Aorta (tissue), 5 donors: ENCODE measurements at places on chromosomes 7 and 10. TPM values are rescaled to one million over a fixed set of nuclear protein-coding genes. Genes with fewer than 3 reads are reported as not detected.

GRCh38 chr10:11204351-11204942, 186.8 kb downstream of the CELF2 start:
- DNase-seq, result no peak

- no peak for DNase-seq
These were observed 20.8 kb downstream of the BRAF start for GRCh38 chr7:140903741-140904480.

- DNase-seq, result no peak
These were observed 294.2 kb upstream of the ZMIZ1 start for GRCh38 chr10:78774614-78774998.

- DNase-seq, result no peak
These were observed 91.2 kb downstream of the OTUD1 start for GRCh38 chr10:23530079-23530478.

DNA sequence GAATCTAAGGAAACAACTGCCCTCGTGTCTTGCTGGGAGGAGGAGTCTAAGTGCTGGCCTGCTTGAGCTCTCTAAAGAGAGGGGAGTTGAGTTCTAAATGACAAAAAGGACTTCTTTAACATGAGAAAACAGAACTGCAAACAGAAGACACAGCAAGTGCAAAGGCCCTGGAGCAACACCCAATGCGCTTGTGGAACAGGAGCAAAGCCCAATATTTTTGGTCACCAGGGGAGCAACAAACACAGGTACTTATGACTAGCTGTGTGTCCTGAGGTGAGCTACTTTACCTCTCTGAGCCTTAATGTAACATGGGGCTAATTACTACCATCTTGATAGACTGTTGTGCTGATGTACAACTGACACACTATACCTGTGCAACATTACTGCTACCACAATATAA, 634.3 kb downstream of the PARD3 start:
- no peak for DNase-seq

DNA sequence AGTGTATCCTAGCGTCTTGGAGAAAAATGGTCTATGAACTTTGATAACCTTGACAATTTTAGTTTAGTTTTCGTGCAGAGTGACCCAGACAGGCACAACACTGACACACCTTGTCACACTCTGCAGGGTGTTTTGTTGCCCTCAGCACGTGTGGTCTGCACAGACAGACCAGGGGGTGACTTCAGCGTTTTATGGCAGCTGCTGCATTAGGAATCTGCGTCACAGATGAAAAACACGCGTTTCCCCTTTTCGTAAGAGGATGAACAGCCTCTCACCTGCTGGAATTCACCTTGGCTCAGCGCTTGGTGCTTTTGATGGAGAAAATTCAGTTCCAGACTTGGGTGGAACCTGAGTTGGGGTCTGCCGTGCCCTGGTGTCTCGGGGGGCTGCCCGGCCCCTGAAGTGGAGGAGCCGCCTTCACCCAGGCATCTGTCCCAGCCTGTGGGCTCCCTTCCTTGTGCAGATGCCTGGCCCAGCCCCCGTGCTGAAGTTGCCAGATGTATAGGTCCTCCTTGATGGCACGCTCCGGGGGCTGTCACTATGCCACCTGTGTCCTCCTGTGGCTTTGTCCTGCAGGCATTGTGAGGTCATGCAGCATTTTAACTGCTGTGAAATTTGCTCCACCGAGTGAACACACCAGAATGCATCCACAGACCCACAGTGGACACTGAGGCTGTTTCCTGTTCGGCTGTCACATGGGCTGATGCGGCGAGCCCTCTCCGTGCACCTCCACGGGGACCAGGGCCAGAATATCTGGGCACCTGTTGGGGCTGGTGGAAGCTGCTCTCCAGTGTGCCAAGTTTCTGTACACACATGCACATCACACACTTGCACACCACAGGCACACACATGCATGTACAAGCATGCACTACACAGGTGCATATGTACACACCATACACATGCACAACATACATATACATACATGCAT, 18.3 kb downstream of the INPP5A start:
- DNase-seq, result no peak

GRCh38 chr7:4711093-4711492, 29.0 kb downstream of the FOXK1 start:
- DNase-seq, result no peak

DNA sequence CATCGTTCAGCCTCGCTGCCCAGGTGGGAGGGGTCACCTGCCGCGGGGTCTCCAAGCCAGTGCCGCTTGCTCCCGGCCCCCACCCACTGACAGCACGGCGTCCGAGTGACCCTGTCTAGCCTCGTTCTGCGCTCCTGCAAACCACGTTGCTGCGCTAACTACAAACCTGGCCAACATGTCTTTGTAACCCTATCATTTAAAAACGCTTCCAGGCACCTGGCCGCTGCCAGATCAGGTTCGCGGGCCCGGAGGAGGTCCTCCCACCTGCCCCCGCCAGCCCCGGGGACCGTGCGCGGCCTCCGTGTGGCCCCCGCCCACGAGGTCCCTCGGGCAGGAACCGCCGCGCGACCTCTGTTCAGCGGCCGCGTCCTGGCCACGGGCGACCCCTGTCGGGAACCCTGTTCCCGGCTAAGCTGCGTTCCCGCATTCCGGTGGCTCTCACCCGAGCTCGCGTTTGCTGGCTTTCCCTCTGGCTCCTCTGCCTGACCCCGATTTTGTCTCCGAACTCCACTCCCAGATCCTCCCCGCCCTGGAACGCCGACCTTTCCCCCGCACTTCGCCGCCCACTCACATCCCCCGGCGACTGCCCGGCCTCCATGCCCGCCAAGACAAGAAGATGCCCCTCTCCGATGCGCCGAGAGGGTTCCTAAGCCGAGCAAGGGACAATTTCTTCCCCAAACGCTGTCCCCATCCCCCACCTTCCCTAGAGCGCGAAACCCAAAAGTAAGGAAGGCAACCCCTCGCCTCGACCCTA, 2.4 kb downstream of the SFMBT2 start:
- peak; percentile 86 for DNase-seq

DNA sequence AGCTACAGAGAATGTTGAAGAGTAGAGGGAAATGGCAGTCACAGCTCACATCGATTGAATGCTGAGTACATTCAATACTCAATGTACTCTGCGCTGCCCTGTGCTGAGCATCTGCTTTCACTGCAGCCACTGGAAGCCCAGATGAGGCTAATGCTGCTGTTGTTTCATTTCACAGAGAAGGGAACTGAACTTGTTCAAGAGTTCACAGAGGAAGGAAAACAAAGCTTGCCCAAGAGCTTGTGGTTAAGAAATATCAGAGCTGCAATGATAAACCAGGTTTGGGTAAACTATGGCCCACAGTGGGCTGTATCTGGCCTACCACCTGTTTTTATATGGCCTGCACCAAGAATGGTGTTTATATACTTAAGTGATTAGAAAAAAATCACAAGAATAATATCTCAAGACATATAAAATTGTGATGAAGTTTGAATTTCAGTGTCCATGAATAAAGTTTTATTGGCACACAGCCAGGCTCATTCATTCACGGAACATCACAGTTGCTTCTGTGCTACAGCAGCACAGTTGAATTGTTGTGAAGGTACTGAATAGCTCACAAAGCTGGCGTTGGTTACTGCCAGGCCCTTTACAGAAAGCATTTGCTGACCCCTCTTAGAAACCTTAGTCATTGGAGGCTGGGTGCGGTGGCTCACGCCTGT, 64.1 kb downstream of the CFAP58 start:
- no peak for DNase-seq

DNA sequence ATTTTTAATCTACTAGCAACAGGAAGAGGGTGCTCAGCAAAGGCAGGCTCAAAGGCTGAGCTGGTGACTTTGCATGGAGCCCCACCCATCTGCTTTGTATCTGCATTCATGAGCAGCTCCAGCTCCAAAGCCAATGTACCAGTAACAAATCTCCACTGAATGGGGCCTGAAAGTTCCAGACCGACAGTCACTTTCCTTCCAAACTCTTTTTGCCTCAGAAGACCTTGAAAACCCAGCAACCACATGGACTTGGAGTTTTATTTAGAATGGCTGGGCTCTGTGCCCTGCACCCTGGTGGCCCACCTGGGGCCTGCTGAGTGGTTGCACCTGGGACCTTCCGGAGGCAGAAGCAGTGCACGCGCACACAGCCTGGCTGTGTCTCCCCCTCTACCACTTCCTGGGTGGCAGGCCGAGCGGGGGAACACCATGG, 195.0 kb upstream of the PLXNA4 start:
- DNase-seq, result no peak

GRCh38 chr7:125568799-125569198, 639.2 kb upstream of the POT1 start:
- DNase-seq, result no peak

DNA sequence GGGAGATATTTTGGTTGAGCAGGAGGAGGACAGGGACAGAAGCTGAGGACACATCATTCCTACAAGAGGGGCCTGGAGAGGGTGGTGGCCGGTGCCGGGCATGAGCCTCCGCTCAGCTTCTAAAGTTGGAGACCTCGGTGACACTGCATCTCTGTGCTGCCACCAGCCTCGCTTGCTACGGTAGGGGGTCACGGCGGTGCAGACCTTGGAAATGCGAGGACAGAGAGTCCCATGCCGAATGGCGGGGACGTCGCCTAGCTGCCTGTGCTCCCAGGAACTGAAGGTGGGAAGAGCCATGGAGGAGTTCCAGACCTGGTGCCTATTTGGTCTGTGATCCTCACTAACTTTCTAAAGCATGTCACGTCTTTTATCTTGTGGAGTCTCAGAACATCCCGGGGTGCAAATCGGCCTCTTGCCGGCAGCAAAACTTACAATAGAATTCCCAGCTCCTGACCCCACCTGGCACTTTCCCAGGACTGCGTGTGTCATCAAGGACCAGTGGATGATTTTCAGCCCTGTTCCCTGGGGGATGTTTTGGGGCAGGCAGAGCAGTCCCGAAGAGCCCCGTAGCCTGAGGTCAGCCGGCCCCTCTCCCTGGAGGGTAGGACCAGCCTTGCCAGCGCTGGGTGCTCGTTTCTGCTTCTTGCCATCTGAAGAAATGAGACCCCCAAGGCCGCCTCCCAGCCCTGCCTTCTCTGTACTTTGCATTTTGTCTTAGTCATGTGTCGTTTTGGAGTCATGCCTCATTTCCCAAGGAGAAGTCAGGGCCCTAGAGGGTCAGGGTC, 205.8 kb upstream of the SHH start:
- DNase-seq, result peak; percentile 63

DNA sequence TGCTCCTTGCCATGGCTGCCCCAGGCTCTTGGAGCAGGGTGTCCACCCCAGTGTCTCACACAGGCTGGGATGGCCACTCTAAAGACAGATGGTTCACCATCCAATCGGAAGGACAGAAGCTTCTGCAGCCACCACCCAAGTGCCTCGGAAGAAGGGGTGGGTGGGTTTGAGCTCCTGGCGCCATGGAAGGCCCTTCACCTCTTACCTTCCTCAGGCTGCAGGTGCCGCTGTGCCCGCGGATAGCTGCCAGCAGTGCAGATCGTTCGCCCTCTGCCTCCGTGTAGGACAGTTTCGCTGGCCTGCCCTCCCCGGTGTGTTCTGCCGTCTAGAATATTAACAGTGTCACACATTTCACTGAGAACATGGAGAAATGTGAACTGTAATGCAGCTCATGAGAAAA, 243.6 kb upstream of the GRB10 start:
- no peak for DNase-seq

DNA sequence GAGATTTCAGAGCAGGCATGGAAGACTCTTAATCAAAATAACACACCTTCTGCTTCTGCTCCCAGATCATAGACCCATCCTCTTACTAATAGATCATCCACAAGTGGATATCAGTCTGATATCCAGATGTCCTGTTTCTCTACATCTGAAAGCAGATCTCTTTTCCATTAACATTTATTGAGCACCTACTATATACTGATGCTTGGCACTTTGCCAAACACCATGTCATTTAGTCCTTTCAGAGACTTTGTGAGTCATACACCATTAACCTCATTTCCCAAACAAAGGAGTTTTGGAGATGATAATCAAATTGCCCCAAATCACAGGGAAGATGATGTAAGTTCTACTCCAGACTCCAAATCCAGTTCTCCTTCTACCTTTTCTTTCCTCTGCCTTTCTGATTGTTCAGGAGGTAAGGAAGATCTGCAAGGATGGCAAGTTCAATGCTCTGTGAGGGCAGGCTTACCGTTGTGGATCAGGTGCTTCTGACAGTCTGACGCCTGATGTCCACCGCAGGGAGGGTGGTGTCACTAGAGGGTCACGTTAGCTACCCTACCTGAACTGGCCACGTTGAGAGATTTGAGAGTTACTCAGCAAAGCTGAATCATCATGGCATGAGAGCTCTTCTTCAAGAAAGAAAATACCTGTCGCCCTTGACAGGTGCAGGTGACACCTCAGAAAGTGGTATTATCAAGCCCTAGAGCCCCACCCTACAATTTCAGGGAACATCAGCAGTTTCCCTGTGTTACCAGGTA, 269.6 kb upstream of the ZMIZ1 start:
- DNase-seq, result no peak

GRCh38 chr10:102604439-102604841, 39.8 kb upstream of the TRIM8 start:
- peak; percentile 51 for DNase-seq

The PNLIPRP3 gene
- not detected for polyA plus RNA-seq

The TMEM270 gene
- polyA plus RNA-seq, result not detected

The C7orf33 gene
- not detected for polyA plus RNA-seq

The CNNM1 gene
- polyA plus RNA-seq, result 0.13 TPM

The TEX36 gene
- not detected for polyA plus RNA-seq

The AQP1 gene
- 370 TPM for polyA plus RNA-seq

The IDI2 gene
- polyA plus RNA-seq, result 0.10 TPM
